NCI-H226 (cell line): ENCODE measurements at places on chromosomes 1 and 21.
A peak's percentile ranks its signal among the peaks of the same experiment; 100 is the strongest.

- DNase-seq = peak; percentile 72
Measured at GRCh38 chr1:212234431-212235395, 50.5 kb upstream of the PPP2R5A start.

DNA sequence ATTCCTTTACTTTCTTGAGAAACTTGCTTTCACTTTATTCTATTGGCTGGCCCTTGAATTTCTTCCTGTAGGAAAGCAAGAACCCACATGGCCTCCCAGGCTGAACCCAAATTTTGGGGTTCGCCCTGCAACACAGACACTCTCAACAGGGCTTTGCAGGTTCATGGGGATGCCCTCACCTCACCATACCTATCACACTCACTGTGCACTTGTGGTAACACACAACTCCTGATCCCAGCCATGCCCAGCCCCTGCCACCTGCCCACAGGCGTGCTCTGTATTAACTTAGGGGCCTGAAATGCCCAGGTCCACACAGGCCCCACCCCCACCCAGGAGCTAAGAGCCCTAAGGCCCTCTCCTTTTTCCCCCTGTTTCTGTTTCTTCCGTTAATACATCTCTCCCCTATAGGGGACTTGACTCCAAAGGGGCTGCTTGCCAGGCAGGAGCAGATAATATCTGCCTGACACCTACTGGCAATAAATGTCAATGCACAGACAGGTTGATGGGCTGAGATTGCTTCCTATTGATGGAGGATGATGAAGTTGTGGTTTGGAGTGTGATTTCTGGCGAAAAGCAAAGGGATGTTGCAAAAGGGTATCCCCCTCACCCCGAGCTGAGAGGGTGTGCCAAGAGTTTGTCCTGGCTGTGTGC lies 171.5 kb downstream of the AJAP1 start:
- no peak for DNase-seq

DNA sequence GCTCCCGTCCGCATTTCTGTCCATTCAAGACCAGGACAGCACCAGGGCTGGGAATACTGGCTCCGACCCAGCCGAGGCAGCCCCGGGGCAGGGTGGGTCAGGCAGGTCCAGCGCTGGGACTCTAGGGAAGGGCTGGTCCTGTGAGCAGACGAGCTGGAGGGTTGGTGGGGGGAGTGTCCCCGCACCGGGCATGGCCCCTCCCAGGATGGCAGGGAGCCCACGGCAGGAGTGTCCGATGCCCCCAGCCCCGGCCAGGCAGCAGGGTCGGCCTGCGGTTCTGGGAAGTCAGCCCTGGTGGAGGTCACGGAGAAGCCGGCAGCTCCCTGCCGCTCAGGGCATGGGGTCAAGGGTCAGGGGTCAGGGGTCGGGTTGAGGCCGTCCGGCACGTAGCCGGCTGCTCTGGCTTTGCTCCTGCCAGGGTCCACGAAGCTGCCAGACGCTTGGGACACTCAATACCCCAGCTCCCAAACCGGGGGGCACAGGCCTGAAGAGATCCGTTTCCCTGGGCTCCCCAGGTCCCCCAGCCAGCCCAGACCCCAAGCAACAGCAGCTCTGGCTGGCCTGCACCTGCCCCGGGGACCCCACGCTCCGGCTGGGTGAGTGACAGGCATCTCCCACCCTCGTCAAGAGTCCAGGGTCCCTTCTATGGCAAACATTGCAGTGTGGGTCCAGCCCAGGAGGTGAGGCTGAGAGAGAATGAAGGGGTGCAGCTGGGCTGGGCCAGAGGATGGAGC lies 6.7 kb downstream of the C1QTNF12 start:
- no peak for DNase-seq

DNA sequence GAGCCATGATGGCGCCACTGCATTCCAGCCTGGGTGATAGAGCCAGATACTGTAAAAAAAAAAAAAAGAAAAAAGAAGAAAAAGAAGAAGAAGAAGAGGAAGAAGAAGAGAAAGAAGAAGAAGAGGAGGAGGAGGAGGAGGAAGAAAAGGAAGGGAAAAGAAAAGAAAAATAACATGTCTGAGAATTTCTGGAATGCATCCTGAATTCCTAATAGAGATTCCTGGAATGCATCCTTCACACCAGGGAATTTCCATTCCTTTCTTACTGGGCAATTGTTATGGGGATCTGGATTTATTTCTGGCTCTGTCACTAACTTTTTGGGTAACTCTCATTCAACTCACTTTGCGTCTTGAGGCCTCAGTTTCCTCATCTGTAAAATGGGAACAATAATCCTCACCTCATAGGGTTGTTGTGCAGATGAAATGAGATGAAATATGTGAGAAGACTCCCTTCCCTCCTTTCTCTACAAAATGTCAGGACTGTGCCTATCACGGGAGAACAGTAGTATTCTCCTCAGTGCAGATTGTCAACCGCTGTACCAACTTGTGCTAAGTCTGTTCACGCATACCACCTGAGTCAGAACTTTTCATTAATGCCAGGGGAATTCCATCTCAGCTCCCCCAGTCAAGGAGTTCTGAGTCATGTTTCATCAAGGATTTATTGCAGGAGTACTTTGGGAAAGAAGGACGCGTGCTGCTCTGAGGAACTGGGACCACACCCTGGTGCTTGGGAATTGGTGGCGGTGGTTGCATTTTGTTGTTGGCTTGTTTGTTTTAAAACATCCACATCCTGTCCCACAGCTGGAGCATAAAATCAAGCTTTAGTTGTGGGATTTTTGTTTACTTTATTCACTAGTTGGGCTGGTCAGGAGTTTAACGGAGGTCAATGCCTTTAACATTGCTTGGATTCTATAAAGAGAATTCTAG lies 42.4 kb upstream of the ROR1 start:
- DNase-seq = peak; percentile 98

- DNase-seq = no peak
Measured at GRCh38 chr1:58774027-58774426, 9.8 kb downstream of the JUN start.
